Stimulated activated CD4-positive, alpha-beta T cell treated with anti-CD3 and anti-CD28 coated beads, Interleukin-1b, Interleukin-23, amount 100 ng/mL, for 24 hours (primary cell): ENCODE measurements at places on chromosomes 1 and 21.

- DNase-seq: no peak
Observed at GRCh38 chr1:62870148-62870547, 86.2 kb downstream of the ATG4C start.

DNA sequence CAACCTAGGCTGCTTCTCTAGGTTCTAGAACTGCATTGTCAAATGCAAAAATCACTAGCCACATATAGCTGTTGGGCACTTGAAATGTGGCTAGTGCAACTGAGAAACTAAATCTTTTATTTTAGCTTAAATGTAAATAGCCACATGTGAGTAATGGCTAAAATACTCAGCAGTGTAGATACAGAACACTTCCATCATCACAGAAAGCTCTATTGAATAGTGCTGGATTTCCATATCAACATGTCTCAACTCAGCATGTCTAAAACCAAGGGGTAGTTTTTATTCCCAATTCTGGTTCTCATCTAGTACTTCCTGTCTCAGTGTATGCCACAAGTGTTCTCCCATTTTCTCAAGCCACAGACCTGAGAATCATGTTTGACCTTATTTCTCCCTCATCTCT, 7.5 kb upstream of the TP53BP2 start:
- no peak for DNase-seq

DNA sequence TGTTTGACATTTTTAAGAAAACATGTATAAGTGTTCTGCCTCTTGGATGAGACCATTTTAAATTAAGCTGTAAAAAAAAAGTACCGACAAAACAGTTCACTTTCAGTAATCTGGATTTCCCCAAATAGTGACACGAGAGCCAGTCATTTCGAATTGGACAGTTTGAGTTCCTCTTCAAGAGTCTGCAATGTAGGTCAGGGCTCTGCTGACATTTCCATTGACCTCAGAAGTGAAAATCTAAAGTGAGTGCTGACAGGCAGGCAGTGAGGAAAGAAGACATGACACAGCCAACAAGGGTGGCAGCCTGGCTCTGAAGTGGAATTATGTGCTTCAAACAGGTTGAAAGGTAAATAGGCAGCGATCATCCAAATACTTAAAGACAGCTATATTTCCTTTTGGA, at the start of gene IL23R:
Gene IL23R, plus strand, starts transcription at position 259 of the 400 bp plus-strand sequence. CDS start 1,667 bp downstream, outside the sequence.
- DNase-seq: no peak

DNA sequence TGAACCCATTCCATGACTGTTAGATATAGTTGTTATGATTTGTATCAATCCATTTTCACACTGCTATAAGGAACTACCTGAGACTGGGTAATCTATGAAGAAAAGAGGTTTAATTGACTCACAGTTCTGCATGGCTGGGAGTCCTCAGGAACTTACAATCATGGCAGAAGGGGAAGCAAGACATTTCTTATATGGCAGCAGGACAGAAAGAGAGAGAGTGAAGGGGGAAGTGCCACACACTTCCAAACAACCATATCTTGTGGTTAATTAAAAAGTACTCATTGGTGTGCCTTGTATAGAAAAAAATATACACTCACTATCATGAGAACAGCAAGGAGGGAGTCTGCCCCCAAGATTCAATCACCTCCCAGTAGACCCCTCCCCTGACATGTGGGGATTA, 137.6 kb upstream of the NBPF11 start:
- DNase-seq: no peak

DNA sequence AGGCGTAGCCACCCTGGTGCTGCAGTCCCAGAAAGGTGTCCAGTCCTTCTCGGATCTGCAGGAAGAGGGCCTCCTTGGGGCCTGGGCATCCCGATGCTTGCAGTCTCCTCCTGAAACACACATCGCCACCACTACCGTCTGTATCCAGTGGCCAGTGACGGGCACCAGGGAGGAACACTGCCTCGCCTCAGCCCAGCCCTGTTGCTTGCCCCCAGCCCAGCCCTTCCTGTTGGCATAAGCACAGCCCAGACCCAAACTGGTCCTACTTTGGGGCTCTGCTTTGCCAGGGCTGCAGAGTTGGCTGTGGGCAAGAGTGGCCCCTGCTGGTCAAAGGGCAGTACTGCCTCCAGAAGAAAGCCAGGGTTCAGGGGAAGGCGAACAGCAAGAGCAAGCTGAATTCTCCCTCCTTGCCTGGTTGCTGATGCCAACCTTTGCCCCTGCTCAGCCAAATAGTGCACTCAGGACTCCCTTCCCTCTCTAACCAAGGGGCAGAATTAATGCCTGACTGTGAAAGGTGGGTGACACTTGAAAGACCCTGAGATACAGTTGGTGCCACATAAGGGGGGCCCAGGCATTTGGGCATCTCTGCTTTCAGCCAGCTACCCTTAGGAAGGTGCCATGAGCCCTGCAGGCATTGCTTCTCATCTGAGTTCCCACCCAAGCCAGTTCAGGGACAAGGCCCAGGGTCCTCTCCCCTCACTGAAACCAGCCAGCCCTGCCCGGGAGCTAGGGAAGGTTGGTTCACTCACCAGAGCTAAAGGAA, 11.1 kb upstream of the ARHGEF2 start:
- no peak for DNase-seq

DNA sequence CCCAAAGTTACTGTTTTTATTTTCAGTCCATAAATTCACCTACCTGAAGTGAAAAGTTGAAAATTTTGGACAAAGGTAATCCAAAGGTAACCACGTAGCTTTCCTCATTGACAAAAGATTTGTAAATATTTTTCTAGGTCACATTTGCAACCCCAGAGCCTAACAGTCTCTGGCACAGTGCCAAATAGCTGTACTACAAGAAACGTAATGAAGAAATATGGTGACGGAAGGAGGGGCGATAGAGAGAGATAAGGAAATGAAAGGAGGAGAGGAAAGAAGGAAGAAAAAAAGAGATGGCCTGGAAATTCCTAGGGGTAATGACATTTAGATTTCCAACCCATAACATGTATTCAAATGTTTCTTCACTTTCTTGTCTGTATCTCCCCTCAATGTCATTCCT, 159.4 kb downstream of the BARHL2 start:
- DNase-seq: no peak

- no peak for DNase-seq
Observed at GRCh38 chr1:119978018-119978505, 81.7 kb upstream of the ADAM30 start.

- no peak for DNase-seq
Observed at GRCh38 chr1:199272628-199273086, 633.8 kb downstream of the PTPRC start.

DNA sequence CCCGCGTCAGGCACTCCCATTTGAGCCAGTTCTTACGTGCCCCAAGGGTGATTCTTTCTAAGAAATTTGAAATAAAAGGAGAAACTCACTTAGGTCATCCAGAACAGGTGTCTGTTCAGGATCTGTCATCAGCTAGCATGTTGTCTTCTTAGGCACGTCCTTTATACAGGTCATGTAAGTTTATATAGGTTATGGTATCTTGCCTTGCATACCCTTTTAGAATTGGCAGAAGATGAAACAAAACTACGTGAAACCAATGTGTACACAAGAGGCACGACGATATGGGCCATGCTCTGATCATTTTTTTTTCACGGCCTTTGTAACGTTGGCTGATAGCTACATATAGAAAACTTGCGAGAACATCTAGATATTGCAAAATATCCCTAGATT, 579 bp upstream of the GTF2B start:
- no peak for DNase-seq

DNA sequence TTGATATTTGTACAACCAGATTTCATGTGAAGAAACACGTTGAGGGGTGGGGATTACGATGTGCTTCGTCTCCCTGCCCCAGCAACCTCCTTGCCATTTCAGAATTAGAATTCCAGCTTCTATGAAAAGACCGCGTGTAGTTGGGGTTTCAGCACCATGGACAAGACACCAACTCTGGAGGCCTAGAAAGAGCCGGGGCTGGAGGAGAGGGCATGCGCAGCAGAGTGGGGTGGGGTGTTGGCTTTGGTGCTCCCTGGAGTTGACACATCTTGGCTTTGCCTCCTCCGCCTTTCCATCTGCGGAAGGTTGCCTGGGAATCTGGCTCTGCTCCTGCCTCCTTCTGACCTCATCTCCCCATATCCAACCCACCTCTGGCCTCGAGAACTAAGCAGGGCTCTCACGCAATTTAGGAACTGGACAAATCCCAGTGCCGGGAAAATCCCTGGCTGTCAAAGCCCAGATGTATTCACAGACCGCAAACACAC, 11.8 kb downstream of the HTR6 start:
- no peak for DNase-seq

- DNase-seq: no peak
Observed at GRCh38 chr1:46008585-46008984, 123.8 kb downstream of the PIK3R3 start.
